CD4-positive, alpha-beta T cell treated with Interleukin-2 at 100 ng/mL for 4 hours (primary cell): ENCODE measurements at places on chromosomes 11 and 22.
A peak's percentile ranks its signal among the peaks of the same experiment; 100 is the strongest.

GRCh38 chr11:68302256-68302655 lies 10.1 kb upstream of the LRP5 start:
- DNase-seq = no peak

GRCh38 chr11:122773781-122774266 lies 64.5 kb upstream of the CRTAM start:
- no peak for DNase-seq

GRCh38 chr22:35900483-35901168 lies 128.0 kb downstream of the RBFOX2 start:
- DNase-seq = peak; percentile 22

GRCh38 chr11:14980854-14981253 lies 8.7 kb upstream of the CALCA start:
- no peak for DNase-seq

GRCh38 chr11:31972623-31973022 lies 118.3 kb upstream of the RCN1 start:
- no peak for DNase-seq

DNA sequence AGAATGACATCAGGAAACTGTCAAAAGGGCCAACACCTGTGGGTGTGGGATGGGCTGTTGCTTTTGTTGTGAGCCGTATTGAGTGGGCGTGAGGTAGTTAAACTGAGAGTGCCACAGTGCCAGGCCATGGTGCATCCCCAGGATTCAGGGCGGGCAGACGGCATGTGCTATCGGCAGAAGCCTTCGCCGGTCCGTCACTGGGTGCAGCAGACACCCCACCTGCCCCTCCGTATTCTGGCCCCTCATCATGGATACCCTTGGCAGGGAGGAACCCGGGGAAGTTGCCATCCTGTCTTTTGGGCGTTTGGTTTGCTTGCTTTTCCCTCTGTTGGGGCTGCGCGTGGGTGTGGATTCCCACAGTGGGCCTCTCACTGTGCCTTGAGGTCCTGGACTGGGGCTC lies 27.5 kb downstream of the ST14 start:
- DNase-seq = no peak

- no peak for DNase-seq
Observed at GRCh38 chr11:57213342-57214097, 23.5 kb downstream of the APLNR start.

DNA sequence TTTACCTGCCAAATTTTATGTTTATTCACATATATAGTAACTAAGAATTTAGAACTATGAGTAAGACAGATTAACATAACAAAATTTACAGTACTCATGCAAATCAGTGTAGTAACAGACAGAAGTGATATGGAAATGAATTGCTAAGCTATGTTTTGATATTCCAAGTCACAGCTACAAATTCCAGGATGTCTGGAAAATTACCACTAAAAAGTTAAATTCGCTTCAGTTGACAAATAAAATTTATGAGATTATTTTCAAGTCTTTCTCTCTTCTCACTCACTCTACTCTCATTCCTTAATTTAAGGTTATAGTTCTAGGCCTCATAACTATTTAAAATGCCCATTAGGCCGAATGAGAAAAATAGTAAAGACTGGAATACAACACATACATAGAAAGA lies 18.1 kb downstream of the XKR3 start:
- DNase-seq = no peak

GRCh38 chr11:35343033-35343598 lies 76.2 kb downstream of the SLC1A2 start:
- DNase-seq = peak; percentile 73
